Mesenchymal stem cell (in vitro differentiated cells and primary cell): ENCODE measurements at places on chromosomes 13 and 19.
A peak's percentile ranks its signal among the peaks of the same experiment; 100 is the strongest.

DNA sequence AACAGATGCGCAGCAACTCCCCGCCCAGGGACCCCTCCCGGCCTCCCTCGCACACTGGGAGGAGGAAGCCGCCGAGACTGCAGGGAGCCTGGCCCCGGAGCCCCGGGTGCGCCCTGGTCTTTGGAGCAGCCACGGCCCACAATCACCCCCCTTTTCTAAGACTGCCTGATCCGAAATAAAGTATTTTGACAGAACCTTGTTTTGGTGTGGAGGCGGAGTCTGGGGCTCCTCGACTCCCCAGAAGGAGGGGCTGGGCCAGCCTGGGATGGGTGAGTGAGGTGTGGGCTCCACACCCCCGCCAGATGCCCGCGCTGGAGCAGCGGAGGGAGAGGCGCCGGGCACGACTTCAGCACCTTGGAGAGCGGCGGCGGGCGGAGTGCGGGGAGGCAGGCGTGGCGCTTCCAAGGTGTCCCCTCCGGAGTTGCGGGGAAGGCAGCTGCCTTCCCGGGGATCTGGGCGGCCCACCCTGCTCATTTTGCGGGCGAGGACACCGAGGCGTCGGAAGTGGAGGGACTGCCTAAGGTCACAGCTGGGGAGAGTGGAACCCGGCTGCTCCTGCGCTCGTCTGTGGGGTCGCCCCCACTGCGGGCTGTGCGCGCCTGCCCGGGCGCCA is 9.4 kb downstream of the SIRT6 start:
- DNase-seq, result peak; percentile 52

- DNase-seq, result no peak
These were observed 171.4 kb downstream of the FOXO1 start for GRCh38 chr13:40494946-40495620.

GRCh38 chr13:104641309-104641708 is 1575.1 kb upstream of the SLC10A2 start:
- DNase-seq, result peak; percentile 12

- DNase-seq, result no peak
These were observed 19.8 kb downstream of the STK24 start for GRCh38 chr13:98556968-98557631.

DNA sequence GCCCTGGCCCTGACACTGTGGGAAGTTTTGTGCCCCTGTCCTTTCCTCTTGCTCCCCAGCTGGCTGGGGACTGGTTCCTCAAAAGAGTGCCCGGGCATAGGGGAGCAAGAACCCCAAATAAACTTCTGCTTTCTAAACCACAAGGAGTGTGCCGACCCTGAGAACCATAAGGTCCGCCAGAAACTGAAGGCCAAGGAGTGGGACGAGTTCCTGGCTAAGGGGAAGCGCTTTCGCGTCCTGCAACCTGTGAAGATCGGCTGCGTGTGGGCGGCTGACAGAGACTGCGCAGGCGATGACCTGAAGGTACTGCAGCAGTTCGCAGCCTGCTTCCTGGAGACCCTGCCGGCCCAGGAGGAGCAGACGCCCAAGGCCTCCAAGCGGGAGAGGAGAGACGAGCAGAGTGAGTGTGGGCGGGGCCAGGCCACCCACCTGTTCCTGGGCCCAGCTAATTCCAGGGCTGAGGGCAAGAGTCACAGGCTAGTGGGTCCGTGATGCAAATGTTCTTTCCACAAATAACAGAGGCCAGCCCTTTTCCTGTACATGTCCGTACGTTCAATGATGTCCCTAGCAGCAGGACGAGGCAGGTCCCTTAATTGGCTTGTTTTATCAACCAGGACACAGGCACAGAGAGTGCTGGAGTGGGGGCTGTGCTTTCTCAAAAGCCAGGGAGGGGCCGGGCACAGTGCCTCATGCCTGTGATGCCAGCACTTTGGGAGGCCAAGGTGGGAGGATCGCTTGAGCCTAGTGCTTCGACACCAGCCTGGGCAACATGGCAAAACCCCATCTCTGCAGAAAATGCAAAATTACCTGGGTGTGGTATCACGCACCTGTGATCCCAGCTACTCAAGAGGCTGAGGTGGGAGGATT is 25.6 kb downstream of the UBXN6 start:
- no peak for DNase-seq

DNA sequence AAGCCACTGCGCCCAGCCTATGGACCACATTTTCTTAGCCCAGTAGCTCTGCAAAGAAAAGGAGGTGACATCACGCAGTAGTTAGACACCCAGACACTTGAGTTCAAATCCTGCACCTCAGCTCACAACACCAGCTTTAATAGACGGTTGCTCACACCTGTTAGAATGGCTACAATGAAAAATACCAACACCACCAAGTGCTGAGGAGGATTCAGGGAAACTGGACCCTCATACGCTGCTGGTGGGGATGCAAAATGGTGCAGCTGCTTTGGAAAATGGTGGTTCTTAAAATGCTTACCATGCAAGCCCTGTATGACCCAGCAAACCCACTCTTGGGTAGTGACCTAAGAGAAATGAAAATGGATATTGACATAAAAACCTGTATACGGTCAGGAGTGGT is 11.7 kb upstream of the DOCK6 start:
- no peak for DNase-seq

DNA sequence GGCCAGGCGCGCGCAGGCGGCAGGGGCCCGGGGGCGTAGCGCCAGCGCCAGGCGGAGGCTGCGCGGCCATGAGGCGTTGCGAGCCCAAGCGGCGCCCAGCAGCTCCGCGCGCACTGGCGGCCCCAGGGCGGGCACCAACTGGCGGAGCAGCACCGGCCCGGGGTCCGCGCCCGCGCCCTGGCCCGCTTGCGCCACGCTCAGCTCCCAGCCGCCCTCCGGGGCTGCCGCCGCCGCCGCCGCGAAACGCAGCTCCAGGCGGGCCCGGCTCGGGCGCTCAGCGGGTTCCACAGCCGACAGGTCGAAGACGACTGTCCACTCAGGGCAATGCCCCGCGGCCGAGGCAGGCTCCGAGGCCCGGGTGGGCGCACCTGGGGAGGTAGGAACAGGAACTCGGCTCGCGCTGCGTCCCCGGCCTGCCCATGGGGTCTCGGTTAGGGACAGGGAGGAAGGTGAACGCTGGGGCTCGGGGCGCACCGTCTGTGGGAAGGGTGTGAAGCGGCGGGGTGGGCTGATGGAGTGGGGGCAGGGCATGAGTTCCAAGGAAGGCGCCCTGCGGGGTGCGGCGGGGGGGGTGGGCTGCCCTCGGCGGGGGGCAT is 26.8 kb downstream of the CERS1 start:
- no peak for DNase-seq

- DNase-seq, result no peak
These were observed 5.0 kb upstream of the ZNF69 start for GRCh38 chr19:11882606-11883005.

DNA sequence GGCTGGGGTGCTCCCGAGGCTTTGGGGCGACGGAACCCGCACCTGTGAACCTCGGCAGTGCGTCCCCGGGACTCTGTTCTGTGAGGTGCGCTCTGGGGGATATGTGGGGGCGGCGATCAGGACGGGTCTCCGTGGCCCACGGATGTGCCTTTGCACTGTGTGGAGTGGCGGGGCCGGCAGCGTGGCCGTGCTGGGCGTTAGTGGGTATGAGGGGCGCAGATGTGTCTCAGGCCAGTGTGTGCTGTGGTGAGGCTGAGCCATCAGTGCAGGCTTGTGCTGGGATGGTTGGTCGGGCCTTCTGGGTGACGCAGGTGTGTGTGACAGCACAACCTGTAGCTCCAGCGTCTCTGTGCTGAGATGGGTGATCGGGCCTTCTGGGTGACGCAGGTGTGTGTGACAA is 16.9 kb downstream of the ZNF331 start:
- no peak for DNase-seq

GRCh38 chr19:11496391-11497163 is 9.1 kb downstream of the ZNF653 start:
- peak; percentile 84 for DNase-seq

- peak; percentile 84 for DNase-seq
These were observed 16.2 kb downstream of the CCDC97 start for GRCh38 chr19:41325947-41326706.

DNA sequence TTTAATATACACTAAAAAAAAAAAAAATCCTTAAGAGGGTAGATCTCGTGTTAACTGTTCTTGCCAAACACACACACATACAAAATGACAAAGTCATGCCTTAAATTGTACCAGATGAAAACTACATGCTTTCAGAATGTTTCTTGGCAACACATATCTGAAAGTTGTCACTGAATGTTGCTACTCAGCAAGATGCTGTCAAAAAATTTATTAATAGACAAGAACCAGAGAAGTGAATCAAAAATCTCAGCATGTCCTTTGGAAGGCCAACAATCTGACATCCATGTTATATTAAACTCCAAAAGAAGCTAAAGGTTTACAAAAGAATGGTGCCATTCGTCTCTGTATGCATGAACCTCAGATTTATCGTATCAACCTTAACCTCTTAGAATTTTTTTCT is 1746.2 kb upstream of the PRR20A start:
- no peak for DNase-seq

DNA sequence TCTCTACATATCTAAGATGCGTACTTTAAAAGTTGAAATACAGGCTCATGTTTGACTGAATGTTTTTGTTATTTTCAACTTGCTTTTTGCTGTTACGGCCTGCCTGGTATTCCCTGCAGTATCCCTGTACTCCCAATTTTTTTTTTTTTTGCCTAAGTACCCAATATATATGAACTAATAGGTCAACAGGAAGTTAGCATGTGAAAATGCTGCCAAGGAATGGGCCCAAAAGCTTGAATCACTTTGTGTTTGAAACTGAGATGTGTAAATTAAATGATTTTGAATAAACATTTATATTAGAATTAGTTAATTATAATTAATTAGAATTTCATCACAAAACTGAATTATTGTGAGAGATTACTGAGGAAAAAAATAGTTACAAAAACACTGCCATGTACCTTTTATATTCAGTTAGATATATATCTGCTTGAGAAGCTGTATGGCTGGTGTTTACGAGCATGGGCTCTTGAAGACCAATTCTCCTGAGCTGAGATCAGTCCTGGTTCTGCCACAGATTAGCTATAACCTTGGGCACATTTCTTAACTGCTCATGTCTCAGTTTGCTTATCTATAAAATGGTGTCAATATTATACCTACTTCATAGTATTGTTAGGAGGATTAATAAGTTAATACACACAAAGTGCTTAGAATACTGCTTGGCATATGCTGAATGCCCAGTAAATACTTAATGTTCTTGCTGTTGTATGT is 16.0 kb downstream of the TDRD3 start:
- DNase-seq, result no peak

DNA sequence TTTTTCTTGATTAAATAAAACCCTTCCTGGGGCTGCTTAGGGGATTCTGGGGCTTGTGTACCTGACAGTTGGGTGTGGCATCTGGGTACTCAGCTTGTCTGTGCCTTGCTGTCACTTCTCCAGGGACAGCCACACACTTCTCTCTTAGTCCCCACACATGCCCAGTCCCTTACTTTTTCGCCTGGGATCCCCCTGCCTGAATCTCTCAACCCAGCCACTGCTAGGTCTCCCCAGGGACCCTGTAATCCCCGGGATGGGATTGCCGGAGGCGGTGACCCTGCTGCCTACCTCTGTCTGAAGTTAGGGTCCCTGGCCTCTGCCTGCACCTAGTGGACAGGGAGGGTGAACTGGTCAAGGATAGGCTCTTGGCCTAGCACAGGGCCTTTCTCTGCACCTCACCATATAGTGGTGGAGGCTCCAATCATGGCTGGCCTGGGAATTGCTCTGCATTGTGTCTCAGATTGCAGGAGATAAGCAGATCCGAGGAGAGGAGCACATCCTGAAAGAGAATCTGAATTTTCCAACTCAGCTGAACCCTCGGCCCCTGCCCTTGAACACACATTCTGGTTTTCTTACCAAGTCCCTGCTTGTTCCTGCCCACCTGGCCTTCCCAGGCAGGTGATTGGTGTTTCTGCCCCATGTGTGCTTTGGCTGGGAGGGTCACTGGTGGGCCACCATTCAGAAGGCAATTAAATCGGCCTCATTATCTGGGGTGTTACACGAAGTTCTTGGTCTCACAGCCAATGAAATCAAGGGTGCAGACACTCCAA is 8.7 kb upstream of the ZNF492 start:
- DNase-seq, result no peak

DNA sequence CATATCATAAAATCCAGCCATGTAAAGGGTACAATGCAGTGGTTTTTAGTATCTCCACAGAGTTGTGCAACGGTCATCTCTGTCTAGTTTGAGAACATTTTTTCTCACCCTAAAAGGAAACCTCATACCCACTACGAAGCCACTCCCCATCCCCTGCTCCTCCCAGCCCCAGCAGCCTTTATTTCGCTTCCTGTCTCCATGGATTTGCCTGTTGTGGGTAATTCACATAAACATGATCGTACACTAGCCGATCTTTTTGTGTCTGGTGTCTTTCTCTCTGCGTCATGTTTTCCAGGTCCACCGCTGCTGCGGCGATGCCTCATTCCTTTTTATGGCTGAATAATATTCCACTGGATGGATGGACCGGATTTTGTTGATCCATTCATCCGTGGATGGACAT is 28.6 kb downstream of the BICRA start:
- peak; percentile 87 for DNase-seq

- no peak for DNase-seq
These were observed 12.7 kb upstream of the OR10H1 start for GRCh38 chr19:15828121-15828610.

GRCh38 chr19:56270676-56271075 is 1.9 kb upstream of the EDDM13 start:
- DNase-seq, result no peak
